ENCODE measurements at places on chromosomes 3 and 15.

- DNase-seq = no peak
These were observed 79.4 kb downstream of the HES1 start for GRCh38 chr3:194215392-194215791.

DNA sequence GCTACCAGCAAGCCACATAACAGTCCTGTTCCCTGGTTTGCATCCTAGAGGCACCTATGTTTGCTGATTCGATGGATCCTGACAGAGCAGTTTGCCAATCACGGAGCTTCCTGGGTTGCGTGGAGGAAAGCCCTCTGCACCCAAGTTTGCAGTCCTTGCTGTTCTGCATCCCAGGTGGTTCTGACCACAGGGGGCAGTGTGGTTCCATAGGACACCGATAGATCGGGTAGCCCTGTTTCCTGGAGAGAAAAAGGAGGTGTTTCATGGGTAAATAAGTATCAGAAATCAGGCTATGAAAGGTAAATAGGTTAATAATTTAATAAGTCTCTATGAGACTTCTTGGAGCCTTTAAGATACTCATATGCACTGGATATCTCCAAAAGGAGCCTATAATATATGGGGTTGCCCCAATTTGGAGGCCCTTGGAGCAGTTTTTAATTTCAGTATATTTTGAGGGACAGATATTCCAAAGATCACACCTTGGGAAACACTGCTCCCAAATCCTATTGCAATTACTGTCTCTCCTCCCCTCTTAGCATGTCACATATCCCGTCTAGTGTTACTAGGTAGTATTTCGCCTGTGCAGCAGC lies 194.6 kb upstream of the TPM1 start:
- DNase-seq = no peak

GRCh38 chr15:32766101-32766500 lies 48.3 kb downstream of the GREM1 start:
- no peak for DNase-seq

DNA sequence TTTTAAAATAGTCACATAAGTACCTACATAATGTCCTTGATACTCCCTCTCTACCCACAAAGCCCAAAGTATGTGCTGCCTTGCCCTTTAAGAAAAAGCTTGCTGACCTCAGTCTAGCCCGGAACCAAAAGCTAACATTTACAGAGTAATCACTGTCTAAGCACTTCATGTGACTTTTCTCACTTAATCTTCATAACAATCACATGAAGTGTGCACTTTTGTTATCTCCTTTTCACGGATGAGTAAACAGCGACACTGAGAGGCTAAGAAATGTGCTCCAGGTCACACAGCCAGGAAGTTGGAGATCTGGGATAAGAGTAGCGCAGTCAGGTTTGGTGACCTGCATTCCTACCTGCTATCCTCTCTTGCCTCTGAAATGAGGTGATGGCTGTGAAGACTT lies 194.0 kb downstream of the ITPR1 start:
- no peak for DNase-seq

- DNase-seq = no peak
These were observed 143.1 kb downstream of the MYLK start for GRCh38 chr3:123741041-123741511.

- DNase-seq = no peak
These were observed 62.4 kb downstream of the PBRM1 start for GRCh38 chr3:52623234-52623792.

- DNase-seq = no peak
These were observed 340.8 kb downstream of the PLOD2 start for GRCh38 chr3:145820170-145820569.

DNA sequence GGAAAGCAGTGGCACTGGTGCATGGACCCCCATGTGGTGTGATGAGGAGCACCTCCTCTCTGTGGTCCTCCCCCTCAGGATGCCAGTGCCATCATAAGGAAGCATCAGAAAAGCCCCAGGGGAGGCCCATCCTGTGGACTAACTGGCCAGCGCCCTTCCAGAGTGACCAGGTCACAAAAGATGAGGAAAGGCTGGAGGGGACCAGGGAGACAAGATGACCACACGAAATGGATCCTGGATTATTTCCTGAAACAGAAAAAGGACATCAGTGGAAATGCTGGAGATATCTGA lies 56.4 kb downstream of the TPRA1 start:
- no peak for DNase-seq

DNA sequence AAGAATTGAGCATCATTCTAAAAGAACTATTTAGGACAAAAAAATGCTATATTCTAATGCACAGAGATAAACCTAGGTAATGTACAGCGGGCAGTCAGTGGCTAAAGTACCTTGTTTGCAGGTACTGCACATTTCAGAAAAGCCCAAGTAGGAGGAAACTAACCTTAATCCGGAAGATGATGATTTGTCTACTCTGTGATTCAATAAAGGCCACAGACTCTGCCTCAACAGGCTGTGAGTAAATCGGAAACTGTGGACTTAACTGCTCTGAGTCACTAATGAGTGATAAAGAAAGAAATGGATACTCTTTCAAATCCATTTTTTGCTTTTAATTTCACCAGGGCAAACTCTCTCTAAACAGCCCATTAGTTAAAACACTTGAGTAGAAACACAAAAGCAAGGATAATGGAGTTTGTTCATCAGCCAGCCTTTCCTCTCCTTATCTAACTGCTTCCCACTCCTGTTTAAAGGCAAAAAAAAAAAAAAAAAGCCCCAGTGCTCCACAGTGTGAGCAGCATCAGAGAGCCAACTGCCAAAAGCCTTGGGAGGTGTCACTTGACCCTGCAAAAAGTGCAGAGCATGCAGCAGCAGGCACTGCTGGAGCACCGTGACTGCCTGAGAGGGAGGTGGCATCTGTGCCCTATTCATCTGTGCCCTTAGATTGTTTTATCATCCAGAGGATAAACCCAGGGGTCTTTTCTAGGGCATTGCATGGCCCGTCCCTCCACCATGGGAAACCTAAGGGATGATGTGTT lies 187.7 kb downstream of the SATB1 start:
- no peak for DNase-seq

- DNase-seq = no peak
These were observed 126.0 kb downstream of the ST8SIA2 start for GRCh38 chr15:92519709-92520108.

- DNase-seq = no peak
These were observed 14.7 kb downstream of the PPARG start for GRCh38 chr3:12303534-12303933.

- no peak for DNase-seq
These were observed 63.2 kb upstream of the ATP2B2 start for GRCh38 chr3:10568549-10568948.

DNA sequence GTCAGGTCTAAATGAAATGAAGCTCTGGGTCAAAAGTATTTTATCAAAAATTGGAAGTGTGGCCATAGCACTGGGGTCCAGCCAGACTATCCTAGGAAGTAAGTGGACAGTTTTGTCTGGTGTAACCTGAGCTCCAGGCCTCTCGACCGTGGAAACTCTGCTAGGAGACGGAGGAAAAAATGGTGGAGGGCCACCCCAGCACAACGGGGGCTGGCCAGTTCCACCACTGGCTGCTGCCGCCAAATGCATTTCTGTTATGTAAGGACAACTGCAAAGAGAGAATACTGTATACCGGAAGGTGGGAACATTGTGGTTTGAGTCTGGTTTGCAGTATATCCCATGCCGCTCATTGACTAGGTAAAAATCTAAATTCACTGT lies 235.7 kb downstream of the GREM1 start:
- DNase-seq = no peak

GRCh38 chr3:57757642-57758297 lies 1.7 kb downstream of the SLMAP start:
- DNase-seq = no peak

DNA sequence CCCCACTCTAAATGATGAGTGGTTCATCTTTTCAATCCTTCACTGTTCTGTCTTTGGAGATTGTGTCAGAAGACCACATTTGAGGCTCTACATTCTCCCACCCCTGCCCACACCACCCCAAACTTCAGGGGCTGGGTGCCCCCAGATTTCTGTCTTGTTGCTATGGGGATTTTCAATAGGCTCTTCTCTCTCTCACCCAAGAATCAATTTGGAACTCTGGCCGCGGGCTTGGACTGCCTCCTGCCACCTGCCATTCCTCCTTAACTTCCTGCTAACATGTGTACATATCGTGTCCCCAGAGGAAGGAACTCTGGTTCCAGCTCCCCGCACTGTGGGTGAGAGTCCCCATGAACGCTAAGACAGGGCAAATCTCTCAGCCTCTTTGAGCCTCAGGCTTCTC lies 67.4 kb upstream of the LARS2 start:
- DNase-seq = no peak

- DNase-seq = no peak
These were observed 3.8 kb downstream of the DCBLD2 start for GRCh38 chr3:98897701-98898100.

DNA sequence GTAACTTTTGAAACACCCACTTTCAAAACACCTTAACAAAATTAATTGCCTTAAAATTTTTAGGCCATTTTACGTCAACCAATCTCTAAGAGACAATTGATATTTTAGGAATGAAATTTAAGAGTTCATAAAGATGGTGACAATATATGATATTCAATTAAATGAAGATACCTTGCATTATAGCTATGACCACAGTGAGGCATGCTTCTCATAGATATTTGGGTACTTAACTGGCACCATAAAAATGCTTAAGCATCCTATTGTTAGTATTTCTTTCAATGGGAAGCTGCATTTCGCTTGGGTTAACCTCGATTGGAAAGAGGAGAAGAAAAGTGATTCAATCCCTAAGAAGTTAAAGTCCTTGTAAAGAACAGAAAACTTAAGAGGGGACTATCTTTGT lies 209.0 kb downstream of the GAP43 start:
- DNase-seq = no peak

DNA sequence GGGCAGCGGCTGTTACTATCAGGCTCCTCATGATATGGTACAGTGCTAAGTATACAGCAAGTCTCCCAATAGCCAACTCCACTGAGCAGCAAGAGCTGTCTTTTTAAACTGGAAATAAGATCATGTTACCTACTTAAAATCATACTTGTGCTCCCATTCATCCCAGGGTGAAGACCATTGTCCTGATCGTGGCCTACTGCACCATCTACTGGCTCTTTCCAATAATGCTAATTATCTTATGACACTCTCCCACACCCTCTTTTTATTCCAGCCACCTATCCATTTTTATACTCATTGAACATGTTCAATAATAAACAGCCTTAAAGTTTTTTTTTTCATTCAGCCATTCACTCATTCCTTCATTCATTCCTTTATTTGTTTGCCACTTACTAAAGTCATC lies 117.7 kb downstream of the GBE1 start:
- no peak for DNase-seq

GRCh38 chr15:72445426-72445825 lies 28.7 kb upstream of the ARIH1 start:
- no peak for DNase-seq

DNA sequence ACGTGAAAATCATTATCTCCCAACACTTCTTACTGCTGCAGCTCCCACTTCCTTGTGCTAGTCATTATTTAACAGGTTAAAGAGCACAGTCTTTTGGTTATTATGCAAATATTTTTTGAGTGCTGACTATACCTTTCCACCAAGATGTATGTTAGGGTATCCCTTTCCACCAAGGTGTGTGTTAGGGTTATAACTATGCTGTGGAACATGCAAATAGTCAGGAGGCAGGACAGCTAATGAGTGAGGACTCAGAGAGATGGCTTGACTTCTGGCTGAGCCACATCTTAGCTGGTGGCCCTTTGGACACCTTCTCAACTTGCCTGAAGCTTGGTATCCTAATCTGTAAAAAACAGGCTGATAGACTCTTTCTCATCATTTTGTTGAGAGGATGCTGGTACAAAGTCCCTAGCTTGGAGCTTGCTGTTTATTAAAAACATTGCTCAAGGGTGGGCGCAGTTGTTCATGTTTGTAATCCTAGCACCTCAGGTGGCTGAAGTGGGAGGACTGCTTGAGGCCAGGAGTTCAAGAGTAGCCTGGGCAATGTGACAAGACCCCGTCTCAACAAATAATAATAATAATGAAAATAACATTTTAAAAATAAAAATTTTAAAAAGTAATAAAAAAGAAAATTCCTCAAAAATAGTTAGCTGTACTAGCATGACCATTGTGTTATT lies 160.5 kb upstream of the ADAMTS9 start:
- DNase-seq = no peak

DNA sequence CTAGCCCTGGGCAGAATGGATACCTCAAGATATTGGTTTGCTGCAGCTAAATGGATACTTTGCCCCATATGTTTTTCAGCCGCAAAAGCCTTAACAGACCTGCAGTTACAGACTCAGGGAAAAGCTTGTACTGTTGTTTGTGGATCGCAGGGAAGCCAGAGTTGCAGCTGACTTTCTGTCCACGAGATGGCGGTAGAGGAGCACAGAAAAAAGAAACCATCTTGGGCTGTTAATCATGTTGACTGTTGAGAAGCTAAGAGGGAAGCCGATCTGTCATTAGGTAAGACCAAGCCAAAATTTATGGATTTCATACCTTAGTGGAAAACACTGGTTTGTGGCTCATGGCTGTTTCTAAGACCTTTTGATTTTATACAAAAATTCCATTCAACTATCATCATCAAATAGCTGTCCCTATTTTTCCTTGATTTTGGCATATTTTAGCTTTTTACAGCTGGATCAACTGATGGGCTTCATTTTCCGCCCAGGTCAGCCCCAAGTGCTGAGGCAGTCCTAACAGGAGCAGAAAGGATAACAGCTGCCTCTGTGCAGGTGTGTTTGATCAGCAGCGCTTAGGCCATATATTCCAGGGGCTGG lies 205.7 kb upstream of the ZPLD1 start:
- peak; percentile 46 for DNase-seq

- no peak for DNase-seq
These were observed 244.0 kb downstream of the OCA2 start for GRCh38 chr15:27855137-27855536.

DNA sequence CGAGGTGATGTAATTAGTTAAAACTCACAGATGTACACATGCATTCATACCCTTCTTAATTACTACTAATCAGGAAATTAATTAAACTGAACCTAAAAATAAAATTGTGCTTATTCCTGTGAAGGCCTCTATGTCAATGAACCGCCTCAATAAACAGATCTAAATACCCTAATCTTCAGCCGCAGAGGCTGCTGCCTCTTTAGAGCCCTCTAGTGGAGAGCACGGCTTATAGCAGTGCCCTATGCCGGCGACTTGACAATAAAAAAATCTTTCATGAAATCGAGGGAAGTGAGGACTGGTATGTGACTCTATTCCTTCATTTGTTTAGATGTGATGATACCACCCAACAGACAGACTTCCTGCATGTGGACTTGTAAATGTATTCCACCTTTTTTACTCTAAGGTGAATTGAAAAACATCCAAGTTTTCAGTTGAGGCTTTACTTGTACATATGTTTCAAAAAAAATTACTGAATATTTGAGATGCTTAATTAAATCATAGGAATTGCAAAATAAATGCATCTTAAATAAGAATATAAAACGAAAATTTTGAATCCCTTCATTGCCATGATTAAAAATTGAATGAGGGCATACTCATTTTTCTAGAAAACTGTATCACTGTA lies 8.3 kb upstream of the EPHA3 start:
- no peak for DNase-seq

GRCh38 chr15:60479361-60480110 lies 594 bp upstream of the ICE2 start:
- no peak for DNase-seq

DNA sequence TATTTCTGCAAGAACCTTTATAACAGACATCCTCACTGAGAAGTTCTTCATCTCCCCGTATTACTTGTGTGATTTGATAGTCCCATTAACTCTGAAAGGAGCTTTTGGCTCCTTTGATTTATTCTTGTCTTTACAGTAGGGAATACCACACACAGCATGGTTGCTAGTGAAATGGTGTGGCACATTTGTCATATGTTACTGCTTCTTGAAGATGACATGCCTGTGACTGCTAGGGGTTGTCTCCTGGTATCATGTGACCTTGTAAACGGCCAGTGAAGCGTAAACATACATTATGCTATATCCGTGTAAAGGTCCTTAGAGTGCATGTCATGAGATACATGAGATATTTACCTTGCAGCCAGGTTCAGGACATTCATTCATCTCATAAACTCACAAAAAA lies 197.9 kb downstream of the RYR3 start:
- DNase-seq = no peak

Data from stimulated activated CD8-positive, alpha-beta memory T cell treated with anti-CD3 and anti-CD28 coated beads, Interleukin-12 subunit alpha, Interleukin-12 subunit beta, amount 100 ng/mL, for 4 hours (primary cell).